A172 (cell line): ENCODE measurements at places on chromosomes 2 and 18. TPM values are rescaled to one million over a fixed set of nuclear protein-coding genes. Genes with fewer than 3 reads are reported as not detected.

DNA sequence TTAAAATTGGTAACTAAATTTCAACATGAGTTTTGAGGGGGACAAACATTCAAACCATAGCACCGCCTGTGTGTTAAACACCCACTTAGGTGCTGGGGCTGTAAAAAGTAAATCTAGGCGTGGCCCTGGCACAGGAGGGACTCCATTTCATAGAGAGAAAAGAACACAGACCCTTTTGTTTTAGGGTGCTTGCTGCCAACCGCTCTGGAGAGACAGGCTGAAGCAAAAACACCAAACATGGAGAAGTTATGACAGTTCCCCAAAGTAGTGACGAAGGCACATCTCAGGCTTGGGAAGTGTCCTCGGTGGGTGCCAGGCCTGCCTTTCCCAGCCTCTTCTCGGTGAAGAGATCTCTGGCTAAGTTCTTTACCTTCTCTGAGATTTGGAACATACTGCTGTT is 5.1 kb downstream of the ACTG2 start:
- no peak for DNase-seq

DNA sequence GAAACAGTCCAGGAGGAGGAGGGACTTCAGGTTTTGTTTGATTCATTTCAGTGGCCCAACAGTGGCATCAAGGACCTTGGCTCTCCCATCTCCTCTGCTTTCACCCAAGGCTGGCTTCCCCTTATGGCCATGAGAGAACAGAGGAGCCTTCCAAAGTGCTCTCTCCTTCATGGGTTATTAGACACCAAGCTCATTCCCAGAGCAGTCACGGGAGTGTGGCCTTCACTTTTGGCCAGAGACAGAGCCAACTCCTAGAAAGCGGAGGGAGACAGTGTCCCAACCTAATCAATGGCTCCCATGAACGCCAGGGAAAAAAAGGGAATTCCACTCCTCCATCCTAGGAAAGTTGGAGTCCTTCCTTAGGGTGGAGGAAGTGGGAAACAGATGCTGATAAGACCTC is 871 bp upstream of the DUSP28 start:
- no peak for DNase-seq

Gene C1QL2
- total RNA-seq, result not detected in 2 replicates

Gene TMEM247
- total RNA-seq, result not detected in 2 replicates

Gene CFAP53
- total RNA-seq, result 0.24 and 0.86 TPM in 2 replicates

DNA sequence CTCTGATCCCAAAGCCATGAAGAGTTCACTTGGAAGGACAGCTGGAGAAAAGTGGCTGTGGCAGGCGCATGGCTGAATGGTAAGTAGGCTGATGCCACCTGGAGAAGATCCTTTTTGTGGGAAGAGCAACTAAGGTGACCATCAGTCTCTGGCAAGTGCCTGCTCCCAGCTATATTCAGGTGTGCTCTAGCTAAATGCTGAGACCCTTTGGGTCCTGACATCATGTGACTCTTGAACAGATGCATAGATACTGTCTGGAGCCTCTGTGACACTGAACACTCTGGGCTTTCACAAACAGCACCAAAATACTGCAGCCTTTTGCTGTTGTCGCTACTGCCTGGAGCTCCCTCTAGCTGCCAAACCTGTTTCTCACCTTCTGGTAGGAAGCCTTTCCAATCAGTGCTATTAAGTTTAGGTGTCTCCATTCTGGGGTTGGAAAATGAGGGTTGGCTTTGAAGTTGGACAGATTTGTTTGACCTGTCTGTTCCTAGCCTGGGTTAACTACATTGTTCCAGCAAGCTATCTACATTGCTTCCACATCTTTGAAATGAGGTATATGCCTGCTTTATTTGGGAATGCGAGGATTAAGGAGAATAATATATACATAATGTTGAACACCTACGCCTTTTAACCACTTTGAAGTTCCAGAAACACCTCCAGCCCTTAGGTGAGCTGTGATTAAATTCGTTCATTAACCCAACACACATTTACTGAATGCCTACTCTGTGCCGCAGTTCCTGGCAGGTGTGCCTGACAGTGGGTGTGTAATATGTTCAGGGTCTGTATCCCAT is 3.1 kb downstream of the EGR4 start:
- DNase-seq, result peak; percentile 57

Gene HJURP
- 78.3 and 83.2 TPM in 2 replicates for total RNA-seq

DNA sequence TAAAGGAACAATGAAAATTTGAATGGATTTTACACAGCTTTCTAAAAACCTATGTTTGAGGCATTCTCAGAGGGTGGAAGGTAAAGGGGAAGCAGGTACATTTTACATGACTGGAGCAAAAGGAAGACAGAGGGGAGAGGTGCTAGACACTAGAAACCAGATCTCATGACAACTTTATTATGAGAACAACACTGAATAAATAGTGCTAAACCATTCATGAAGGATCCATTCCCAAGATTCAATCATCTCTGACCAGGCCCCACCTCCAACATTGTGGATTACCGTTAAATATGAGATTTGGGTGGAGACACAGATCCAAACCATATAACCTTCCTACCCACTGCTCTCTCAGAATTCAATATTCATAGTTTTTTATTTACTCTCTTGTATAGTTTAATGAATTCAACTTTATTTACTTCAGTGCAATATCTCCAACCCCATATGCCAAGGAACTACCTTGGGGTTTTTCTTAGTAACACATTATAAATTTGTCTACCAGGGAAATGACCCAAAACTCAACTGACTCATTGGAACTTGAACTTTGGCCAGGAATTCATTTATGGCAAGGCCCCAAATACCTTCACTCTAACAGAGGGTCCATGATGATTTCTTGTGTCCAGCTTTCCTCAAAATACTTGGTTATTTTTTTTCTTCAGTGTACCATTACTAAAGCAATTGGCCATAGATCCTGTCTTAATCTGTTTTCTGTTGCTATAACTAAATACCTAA is 317.8 kb downstream of the GULP1 start:
- DNase-seq, result no peak

GRCh38 chr2:168793596-168793995 is 8.8 kb upstream of the NOSTRIN start:
- no peak for DNase-seq

Gene SNTG2
- total RNA-seq, result 0.86 TPM in 1 of 2 replicates, not detected in the other

- peak; percentile 73 for DNase-seq
Measured at GRCh38 chr2:201116959-201117734, 1.2 kb downstream of the CFLAR start.

DNA sequence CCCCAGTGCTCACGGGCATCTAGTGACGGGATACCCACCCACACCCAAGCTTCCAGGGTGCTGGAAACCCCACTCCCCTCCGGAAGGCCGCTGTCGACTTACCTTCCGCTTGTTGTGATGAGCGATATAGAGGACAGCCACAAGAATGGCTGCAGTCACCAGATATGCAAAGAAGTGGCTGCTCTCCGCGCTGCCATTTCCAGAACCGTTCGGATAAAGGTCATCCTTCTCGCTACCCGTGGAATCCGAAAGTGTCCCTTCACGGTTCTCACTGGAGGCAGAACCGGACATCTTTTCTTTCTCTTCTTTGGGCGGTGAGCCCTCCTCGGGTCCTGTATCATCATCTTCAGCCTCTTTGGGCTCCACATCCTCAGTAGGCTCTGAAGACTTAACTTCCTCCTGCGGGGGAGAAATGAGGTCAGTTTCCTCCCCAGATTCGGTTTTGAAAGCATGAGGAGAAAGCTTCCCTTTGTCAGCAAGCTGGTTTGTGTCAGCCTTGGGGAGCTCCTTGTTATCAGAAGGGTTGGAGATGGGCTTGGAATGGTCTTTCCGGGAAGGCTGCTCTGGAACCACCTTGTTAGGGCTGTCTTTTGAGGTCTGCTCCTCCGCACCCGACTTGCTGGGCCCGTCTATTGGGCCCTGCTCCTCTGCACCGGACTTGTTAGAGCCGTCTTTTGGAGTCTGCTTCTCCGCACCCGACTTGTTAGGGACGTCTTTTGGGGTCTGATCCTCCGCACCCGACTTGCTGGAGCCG is 1.2 kb downstream of the TGOLN2 start:
- DNase-seq, result no peak

Gene UGT1A10
- total RNA-seq, result not detected in 2 replicates

GRCh38 chr2:177076636-177077179 is 135.9 kb upstream of the HNRNPA3 start:
- DNase-seq, result no peak

Gene KIAA2012
- not detected in 2 replicates for total RNA-seq

- DNase-seq, result no peak
Measured at GRCh38 chr18:14949800-14950664, 202.1 kb downstream of the ANKRD30B start.

- DNase-seq, result no peak
Measured at GRCh38 chr2:28430377-28430765, 37.7 kb downstream of the FOSL2 start.

Gene SKA1
- total RNA-seq, result 21.8 and 35.1 TPM in 2 replicates

Gene IKZF2
- 1.5 and 1.8 TPM in 2 replicates for total RNA-seq

Gene KYNU
- 1.4 and 3.9 TPM in 2 replicates for total RNA-seq

Gene NEUROD1
- not detected in 2 replicates for total RNA-seq

DNA sequence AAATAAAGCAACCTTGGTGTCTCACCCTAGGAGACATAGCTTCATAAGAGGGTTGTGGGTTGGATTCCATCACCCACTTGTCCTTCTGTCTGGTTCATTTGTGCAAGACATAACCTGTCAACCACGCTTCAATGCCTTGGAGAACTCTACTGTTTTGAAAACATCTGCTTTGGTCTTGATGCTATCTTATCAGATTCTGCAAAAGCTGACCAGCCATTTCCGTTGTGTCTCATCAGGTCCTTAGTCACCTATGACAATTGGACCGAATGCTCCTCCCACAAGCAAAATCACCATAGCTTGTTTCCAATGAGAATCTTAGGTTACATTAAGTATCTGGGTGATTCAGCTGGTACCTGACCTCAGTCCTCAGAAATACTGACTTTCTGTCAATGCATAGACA is 35.4 kb downstream of the STAT4 start:
- DNase-seq, result peak; percentile 35

DNA sequence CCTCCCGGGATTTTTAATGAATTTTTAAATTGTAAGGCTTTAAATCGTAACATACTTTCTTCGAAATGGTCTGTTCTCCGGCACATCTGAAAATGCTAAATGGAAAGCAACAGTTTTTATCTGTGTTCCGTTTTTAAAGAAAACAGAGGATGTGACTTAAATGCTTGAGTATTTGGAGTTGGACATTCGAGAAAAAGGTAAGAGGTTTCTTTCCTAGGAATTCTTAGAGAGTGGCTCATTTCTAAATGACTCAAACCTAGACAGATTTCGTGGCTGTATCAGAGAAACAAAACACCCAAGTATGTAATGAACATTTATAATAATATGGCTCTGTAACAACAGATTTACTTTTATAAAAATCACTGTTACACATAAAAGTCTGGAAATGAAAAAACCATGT is 177.6 kb upstream of the CCDC68 start:
- peak; percentile 12 for DNase-seq

DNA sequence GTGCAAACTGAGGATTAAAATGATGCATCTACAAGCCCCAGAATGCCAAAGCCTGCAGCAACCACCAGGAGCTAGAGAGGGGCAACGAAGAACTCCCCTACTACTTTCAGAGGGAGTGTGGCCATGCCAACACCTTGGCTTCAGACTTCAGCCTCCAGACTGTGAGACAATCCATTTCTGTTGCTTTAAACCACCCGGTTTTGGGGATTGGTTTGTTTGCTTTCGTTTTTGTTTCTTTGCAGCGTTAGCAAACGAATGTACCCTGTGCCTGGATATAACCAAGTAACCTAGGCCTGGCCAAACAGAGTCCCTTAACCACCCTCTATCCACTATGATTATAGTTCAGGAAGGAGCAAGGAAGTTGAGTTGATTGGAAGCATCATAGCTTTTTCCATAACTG is 171.2 kb upstream of the NCK2 start:
- no peak for DNase-seq

DNA sequence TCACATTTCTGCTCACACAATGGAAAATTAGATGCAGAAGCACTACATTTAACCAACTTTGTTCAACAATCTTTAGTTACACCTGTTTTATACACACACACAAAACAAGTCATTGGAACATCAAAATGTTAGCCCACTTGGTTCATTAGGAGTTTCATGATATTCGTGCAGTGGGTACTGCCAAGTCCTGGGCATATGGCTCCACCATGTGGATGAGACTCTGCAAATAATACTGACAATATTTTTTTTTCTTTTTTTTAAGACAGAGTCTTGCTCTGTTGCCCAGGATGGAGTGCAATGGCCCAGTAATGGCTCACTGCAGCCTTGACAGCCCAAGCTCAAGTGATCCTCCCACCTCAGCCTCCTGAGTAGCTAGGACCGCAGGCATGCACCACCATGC is 34.5 kb upstream of the GRB14 start:
- peak; percentile 7 for DNase-seq

GRCh38 chr2:241198381-241199279 is 10.2 kb downstream of the ANO7 start:
- DNase-seq, result no peak

DNA sequence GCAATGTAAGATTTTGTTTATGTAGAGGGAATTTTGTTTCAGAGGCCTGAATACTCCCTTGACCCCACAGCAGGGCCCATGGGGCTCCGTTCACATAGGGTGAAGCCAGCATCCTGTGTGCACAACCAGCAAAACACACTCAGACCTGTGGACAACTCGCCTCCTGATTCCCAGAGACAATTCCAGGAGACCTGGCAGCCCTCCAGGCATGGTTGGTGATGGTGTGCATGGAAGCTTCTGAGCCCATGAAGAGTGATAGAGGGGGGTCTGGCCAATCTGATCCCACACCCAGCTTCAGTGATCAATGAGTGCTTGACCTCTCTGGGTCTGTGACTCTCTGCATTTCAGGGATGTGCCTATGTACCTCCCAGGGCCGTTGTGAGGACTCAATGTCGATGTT is 91.0 kb upstream of the RAB6C start:
- DNase-seq, result no peak

Gene FOSL2
- total RNA-seq, result 36.1 and 39.7 TPM in 2 replicates
